ENCODE measurements at places on chromosomes 16 and 17. TPM values are rescaled to one million over a fixed set of nuclear protein-coding genes. Genes with fewer than 3 reads are reported as not detected.
A peak's percentile ranks its signal among the peaks of the same experiment; 100 is the strongest.

GRCh38 chr17:65633988-65634387 lies 72.5 kb upstream of the AXIN2 start:
- no peak for DNase-seq

- no peak for DNase-seq
Observed at GRCh38 chr16:2058872-2059271, 11.1 kb downstream of the TSC2 start.

- peak; percentile 45 for DNase-seq
Observed at GRCh38 chr17:50668025-50668837, 33.5 kb downstream of the ABCC3 start.

DNA sequence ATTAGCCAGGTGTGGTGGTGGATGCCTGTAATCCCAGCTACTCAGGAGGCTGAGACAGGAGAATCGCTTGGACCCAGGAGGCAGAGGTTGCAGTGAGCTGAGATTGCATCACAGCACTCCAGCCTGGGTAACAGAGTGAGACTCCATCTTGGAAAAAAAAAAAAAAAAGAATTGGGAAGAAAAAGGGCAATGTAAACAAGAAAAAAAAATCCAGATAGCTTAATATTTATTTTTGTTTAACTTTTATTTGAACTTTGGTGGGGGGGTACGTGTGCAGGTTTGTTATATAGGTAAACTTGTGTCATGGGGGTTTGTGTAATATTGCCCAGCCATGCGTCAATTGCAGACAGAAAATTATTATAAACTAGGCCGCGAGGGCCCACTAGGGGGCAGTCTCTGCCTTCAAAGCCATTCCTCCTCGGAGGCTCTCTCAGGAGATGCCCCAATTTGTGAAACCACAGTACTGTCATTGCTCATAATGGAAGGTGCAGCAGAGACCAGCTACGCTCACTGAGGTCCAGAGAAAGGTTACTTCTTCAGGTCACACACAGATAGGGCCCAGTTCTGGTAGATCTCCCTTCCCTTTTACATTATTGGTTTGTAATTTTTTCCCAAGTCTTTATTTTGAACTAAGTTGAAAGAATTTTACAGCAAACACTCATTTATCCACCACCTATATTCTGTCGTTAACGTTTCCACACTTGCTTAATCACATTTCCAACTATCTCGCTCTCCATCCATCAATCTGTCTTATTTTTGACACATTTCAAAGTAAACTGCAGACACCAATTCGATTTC lies 206.2 kb downstream of the PRKCB start:
- DNase-seq: peak; percentile 58

DNA sequence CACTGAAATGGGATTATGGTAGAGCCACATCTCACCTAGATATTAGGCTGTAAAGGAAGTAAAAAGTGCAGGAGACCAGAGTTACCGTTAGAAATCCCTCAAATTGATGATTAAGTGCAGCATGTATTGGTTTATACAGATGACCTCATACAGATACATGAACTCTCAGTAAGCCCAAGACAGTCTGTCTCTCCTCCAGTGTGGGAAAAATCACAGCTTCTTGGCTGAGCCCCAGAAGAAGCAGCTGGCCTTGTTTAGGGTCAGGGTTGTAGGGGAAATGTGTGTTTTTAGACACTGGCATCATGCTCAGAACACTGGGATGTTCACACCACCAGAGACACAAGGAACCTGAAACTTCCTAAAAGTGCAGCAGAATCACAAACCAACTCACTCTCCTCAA lies 135.9 kb downstream of the KATNIP start:
- no peak for DNase-seq

GRCh38 chr17:57356719-57357391 lies 100.5 kb downstream of the MSI2 start:
- no peak for DNase-seq

DNA sequence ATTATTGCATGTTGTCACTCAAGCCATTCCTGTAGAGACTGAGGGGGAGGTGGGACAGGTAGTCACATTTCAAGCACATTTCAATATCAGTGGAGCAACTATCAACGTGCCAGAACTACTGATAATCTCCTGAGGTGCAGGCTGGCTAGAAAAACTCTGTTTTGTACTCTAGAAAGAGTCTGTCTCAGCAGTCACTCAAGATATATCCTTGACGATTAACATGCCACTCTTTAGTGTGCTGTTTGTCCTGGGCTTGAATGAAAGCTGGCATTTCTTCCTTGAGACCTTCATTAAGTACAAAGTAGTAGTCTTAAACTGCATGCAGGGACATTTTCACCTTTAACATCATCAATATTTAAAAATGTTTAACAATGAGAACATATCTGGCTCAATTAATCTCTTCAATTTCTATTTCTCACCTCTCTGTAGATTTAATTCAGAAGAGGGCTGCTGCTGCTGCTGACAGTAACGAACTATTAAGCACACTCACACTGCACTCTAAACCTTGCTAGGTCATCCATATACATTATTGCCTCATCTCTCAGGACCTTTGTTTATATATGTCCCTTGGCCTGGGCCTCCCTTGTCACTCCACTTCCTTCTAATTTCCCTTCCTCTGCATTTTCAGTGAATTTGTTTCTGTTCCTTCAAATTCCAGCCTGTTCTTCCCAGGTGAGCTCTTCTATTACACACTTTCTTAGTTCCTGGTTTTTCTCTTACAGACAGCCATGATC lies 412.0 kb downstream of the HAPSTR1 start:
- no peak for DNase-seq

DNA sequence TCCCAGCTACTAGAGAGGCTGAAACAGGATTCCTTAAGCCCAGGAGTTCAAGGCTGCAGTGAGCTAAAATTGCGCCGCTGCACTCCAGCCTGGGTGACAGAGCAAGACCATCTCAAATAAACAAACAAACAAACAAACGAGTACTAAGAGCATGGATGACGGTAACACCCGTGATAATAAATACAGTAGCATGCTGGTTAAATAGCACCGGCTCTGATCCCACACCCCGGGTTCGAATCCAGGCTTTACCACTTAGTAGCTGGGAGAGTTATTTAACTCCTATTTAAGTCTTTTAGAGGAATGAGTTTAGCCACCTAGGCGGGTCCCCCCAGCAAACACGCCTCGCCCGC lies 301 bp upstream of the METTL22 start:
- no peak for DNase-seq

DNA sequence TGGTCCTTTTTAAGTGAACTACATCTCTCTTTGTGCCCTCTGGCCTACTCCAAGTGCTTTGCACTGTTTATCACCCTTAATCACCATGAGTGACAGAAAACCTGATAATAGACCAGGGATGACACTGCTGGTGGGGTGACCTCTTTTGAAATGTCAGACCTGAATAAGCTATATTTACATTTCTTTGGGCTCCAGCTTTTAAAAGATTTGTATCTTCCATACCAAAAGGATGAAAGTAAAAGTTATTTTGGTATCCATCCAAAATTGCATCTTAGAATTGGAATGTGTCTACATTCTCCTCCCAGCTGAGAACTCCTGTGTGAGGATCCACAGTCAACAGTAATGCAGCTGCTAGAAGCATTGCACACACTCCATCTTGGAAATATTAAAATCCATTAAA lies 370.0 kb downstream of the CDH11 start:
- peak; percentile 28 for DNase-seq

DNA sequence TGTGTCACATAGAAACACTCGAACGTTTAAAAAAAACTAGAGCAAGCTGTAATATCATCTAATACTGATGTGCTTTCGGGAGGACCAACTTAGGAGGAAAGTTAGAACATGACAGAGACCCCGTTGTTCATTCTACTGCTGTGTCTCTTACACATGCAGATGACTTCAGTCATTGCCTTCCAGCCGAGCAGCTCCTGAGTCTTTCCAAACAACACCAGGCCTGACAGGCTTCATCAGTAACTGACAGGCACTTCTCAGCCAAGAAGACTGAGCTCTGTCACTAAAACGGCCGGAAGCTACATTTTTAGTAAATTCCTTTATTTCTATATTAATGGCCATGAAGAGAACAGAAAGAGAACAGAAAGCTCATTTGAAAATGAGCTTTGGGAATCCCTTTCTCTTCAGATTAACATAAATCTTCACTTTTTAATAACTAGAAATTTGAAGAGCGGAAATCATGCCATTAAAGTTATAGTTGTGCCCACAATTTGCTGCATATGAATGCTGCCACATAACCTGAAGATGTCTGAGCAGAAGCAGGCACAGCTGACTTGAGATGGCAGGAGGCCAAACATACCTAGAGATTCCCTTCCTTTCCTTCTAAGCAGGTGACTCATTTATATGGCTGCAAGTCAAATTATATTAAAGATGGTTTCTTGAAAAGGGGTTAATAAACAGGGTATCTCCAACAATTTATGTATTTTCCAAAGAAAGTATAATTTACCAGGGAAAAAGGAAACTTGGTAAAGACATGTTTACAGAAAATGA lies 148.9 kb downstream of the ITFG1 start:
- DNase-seq: no peak

DNA sequence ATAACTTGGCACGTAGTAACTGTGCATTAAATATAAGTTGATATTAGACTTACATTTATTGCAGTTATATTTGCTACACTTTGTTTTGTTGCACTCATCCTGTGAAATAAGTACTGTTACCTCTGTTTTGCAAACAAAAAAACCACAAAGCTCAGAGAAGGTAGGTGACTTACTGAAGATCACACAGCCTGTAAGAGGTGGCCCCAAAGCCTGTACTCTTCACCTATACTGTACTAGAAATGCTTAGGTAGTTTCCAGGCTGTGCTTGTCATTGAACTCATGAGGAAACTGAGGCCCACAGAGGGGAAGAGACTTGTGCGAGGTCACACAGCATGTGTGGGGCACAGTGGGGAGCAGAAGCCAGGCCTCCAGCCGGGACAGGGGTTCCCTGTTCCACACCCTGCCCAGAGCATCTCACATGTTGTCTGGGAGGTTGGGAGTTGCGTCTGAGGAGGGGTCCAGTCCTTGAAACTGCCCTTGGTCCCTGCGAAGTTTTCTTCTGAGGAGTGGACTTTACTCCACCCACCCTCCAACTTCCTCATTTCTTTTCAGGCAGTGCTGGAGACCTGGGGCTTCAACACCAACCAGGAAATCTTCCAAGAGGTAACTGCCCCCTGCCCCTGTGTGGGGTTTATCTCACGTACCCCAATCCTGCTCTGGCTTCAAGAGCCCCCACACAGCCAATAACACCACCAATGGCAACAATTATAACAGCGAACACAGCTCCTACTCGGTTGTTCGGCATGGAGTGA lies 13.0 kb downstream of the CETP start:
- DNase-seq: no peak

DNA sequence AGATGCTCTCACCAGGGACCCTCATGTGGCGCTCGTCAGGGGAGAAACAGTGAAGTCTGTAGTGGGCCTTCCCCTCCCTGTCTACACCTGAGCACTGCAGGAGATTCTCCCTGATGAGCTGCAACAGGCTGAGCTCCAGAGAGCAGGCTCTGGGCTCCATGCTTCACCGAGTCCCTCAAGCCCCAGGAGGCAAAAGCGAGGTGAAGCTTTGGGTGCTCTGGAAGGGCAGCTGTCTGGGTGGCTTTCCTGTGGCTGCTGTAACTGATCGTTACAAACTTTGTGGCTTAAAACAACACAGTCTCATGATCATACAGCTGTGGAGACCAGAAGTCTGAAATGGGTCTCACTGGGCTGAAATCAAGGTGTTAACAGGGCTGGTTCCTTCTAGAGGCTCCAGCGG lies 12.1 kb upstream of the CD300LD start:
- no peak for DNase-seq

DNA sequence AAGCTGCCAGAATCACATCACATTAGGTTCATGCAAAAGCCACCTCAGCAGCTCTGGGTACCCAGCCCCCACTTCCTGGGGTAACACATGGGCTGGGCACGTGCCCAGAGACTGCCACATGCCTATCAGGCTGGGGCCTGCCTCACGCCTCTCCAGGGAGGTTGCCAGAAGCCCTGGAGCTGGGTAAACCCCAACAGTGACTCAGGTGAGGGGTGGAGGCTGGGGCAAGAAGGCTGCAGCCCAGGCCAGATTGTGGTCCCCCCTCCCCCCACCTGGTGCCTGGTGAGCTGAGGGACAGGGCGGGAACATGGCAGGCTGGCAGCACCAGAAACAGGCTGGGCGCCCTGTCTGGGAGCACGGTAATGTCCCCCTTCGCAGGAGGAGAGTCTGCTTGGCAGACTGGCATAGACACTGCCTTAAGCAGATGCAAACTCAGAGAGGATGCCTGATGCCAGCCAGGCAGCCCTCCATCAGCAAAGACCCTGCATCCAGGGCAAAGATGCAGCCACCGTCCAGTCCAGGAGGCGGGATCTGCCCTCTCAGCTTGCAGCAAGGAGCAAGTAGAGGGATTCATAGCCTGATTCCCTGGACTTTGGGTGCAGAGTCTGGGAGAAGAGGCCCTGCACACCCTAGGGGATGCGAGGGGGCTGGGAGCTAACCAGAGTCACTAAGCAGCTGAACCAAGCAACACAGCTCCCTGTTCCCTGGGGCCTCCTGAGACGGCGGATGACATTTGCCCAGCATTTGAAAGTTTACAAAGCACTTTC lies 28.8 kb downstream of the NGFR start:
- no peak for DNase-seq

DNA sequence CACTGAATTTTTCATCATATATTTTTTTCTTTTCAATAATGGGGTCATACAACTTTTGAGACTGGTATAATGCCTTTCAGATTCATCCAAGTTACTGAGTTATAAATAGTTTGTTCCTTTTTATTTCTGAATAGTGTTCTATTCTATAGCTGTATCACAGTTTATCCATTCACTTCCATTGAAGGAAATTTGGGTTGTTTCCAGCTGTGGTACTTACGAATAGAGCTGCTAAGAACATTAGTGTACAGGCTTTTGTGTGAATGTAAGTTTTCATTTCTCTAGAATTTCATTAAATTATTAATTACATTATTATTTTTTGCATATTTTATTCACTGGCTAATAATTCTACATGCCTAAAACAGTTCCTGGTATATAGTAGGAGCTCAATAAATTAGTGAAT lies 52.9 kb downstream of the SNTB2 start:
- DNase-seq: no peak

DNA sequence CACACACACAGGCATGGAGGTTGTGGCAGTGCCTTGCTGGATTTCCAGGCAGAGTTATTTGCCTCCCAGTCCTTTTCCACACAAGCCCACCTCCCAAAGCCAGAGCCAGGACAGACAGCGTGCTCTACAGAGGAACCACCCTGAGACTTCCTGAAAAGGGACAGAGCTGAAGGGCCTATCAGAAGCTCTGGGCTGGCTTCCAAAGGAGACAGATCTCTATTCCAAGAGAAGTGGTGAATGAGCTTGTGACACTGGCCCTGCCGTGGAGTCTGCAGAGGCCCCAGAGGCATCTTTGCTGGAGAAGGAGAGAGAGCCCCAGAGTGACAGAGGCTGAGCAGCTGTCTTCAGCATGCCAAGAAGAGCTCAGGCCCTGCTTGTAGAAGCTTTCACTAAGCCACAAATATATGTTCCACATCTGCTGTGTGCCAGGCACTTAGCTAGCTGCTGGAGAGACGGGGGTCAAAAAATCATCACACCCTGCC lies 8.3 kb upstream of the LPCAT2 start:
- no peak for DNase-seq

- DNase-seq: peak; percentile 31
Observed at GRCh38 chr16:84598360-84598759, 19.5 kb downstream of the COTL1 start.

- no peak for DNase-seq
Observed at GRCh38 chr17:45200701-45201100, 21.0 kb upstream of the FMNL1 start.

The HS3ST3B1 gene
- 14.1 TPM for total RNA-seq

The SP6 gene
- not detected for total RNA-seq

The UMOD gene
- total RNA-seq: not detected

The LPCAT2 gene
- 0.47 TPM for total RNA-seq

The ZNF385C gene
- not detected for total RNA-seq

The CORO1A gene
- 4.3 TPM for total RNA-seq

The TERB1 gene
- 0.05 TPM for total RNA-seq
